Activated CD4-positive, alpha-beta T cell treated with anti-CD3 and anti-CD28 coated beads for 24 hours (primary cell): ENCODE measurements at places on chromosomes 4 and X.

- no peak for DNase-seq
These were observed 3.9 kb upstream of the OCIAD2 start for GRCh38 chr4:48910511-48910910.

DNA sequence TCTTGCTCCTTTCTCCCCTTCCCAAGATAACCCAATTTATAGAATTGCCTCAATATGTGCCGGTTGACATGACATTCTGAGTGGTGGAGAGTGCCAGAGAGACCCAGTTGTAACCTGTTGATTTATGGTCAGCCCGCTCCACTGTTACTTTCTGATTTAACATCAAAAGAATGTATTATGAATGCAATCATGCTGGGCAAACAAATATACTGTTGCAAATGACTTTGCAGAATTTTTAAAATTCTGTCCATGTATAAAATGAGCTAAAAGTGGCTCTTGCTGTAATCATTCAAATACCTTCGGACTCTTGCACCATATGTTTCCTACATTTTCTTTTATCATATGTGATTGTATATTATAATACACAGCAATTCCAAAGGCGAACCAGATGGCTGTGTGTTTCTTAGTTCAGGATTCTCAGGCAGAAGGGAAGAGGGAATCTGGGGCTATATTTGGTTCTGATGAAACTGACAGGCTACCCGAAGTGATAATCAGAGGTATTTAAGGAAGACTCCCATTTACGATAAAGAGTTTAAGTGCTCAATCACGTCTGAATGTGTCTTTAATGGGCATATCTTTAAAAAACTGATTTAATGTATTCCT lies 131.7 kb downstream of the CLCN4 start:
- no peak for DNase-seq

DNA sequence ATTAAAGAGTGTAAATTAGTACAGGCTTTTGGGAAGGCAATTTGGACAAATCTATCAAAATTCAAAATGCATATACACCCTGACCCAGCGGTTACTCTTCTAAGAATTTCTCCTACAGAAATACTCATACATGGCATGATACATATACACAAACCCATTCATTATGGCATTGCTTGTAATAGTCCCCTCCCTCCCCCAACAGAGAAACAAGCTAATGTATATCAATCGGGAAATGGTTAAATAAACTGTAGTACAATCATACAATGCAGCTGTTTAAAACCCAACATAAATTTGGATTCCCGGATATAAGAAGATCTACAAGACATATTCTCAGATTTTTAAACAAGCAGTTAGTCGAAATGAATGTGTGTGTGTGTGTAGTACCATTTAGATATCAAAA lies 808 bp downstream of the HUWE1 start:
- DNase-seq: no peak

- no peak for DNase-seq
These were observed 1.8 kb upstream of the GABRQ start for GRCh38 chrX:152635941-152636340.

DNA sequence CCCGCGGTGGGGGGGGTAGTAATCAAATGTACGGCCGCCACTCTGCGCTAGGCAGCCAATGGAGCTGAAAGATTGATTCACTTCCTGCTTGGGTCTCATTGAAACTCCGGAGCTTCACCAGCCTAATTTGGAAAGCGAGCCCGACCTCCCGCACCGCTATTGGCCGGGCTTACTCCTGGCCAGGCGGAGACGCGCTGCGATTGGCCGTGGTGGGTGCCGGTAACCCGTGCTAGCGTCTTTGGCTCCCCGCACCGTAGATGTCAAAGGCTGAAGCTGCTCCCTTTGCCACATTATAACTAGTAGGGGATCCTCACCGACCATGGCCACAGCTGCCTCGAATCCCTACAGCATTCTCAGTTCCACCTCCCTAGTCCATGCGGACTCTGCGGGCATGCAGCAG lies at the start of gene POU3F4:
Gene POU3F4, plus strand, starts transcription at position 285 of the 400 bp plus-strand sequence. Its CDS starts 35 bp downstream, at position 320.
- no peak for DNase-seq

- no peak for DNase-seq
These were observed 87.6 kb downstream of the GBA3 start for GRCh38 chr4:22780317-22780716.
